Esophagus (tissue), 2 donors: ENCODE measurements at places on chromosomes 6 and 20. TPM values are rescaled to one million over a fixed set of nuclear protein-coding genes. Genes with fewer than 3 reads are reported as not detected.

Gene SNAP25
- 0.12 TPM for polyA plus RNA-seq

Gene GUCA1A
- polyA plus RNA-seq, result not detected

Gene TBPL1
- 16.1 TPM for polyA plus RNA-seq

Gene CRIP3
- 0.40 TPM for polyA plus RNA-seq

Gene KIAA1755
- polyA plus RNA-seq, result 1.4 TPM

Gene TXLNB
- polyA plus RNA-seq, result 0.14 TPM

Gene DNAH8
- polyA plus RNA-seq, result under 0.01 TPM

Gene SLC22A16
- polyA plus RNA-seq, result not detected

Gene MDFI
- polyA plus RNA-seq, result 70.3 TPM

Gene SMLR1
- not detected for polyA plus RNA-seq

Gene SKIC2
- 58.0 TPM for polyA plus RNA-seq

Gene SYCP2
- 0.56 TPM for polyA plus RNA-seq

Gene BMP5
- polyA plus RNA-seq, result 0.15 TPM

Gene ABHD16B
- 0.92 TPM for polyA plus RNA-seq

Gene MRS2
- polyA plus RNA-seq, result 9.4 TPM

Gene FOXC1
- 2.3 TPM for polyA plus RNA-seq

Gene TREML2
- 0.01 TPM for polyA plus RNA-seq

Gene SIRPB1
- 0.33 TPM for polyA plus RNA-seq

Gene VWA7
- polyA plus RNA-seq, result 0.33 TPM

Gene RAB22A
- 9.7 TPM for polyA plus RNA-seq

Gene HAO1
- not detected for polyA plus RNA-seq

Gene GRIK2
- polyA plus RNA-seq, result 0.06 TPM

Gene TDRD6
- polyA plus RNA-seq, result 0.11 TPM
